CMK (cell line): ENCODE measurements at places on chromosomes 1 and 21.

GRCh38 chr21:36699546-36700294 is 805 bp downstream of the SIM2 start:
- no peak for DNase-seq

DNA sequence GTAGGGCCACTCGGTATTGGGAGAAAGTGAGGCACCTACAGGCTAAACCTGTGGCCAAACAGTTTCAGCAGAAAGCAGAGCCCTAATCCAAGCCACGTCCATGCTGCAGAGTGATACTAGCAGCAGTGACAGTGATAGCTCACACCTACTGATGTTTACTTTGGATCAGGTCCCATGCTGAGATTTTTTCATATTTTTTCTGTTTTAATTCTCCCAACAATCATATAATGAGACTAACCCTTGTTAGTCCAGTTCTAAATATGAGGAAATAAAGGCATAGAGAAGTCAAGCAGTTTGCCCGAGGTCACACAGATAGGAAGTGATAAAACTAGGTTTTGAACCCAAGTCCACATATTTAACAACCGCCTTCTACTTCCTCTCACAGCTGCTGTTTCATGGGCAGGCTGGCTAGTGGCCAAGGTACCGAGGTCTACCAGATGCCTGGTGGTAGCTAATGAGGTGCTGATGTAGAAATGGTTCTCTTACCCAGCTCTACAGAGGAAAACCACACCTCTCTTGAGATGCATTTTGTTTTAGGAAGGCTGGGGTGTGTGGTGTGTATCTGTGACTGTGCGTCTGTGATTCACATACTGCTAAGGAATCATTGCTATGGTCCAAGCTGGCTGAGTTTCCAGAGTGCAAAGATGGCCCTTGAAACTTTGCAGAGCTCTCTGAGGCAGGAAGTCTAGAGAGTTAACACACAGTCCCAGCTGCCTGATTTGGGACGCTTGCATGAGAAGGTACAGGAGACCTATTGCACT is 80.3 kb upstream of the ARTN start:
- peak; percentile 32 for DNase-seq

GRCh38 chr1:57018119-57018518 is 52.3 kb upstream of the C8B start:
- DNase-seq, result no peak

DNA sequence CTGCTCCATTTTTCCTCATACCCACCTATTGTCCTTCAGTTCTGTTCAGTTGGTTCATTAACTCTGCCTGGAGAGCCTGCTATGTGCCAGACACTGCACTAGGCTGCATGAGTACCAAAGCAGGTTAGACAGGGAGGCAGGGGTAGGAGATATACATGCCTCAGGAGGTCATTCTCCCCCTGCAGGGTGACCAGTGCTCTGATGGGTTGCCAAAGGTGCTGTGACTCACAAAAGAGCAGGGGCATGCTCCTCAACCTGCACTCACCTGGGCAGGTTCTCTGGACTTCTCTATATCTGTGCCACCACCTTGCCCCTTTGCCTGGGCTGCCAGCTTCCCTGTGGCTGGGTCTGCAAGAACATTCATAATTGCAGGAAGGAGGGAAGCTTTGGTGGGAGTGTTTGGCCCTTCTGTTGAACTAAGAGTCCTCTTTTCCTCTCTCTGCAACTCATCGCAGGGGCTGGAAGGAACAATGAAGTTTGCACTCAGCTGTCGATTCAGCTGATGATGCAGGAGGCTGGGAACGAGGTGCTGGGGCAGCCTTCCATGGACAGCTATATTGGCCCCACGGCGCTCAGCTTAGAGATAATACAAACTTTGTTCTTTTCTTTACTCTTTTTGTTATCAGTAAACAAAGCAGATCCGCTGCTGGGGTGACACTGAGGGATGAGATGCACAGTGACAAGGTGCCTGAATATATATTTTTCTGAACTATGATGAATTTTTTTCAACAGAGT is 356.4 kb upstream of the PLXNA2 start:
- DNase-seq, result no peak

DNA sequence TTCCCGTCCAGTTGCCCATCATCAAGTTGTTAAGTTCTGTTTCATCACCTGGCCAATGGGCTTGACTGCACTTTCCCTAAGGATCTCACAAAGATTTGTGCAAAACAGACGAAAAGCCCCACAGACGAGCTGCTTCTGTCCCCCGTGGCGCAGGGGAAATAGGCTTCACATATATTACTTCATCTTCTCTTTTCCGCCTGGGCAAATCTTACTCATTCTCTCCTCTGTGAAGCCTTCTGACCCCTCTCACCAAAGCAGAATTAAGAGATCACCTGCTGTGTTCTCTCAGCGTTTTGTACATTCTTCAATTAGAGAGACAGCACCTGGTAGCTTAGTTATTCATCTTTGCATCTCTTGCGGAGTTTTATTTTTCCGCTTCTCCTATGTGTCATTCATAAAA is 129.8 kb downstream of the IGSF21 start:
- no peak for DNase-seq

DNA sequence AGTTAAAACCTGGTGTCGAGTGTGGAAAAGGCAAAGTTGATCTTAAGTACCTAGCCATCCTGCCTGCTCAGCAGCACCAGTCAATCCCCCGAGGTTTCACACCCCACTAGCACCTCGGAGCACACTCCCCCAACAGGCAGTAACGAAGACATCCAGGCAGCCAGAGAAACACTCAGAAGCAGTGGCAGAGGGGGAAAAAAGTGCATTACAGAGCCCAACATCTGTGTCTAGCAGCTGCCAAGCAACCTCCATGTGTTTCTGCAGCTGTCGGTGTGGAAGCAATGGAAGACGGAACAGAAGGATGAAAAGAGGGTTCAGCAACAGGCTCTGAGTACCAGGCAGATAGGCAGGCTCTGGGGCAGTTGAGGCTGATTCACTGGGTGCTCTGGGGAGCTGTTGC is 73.4 kb upstream of the PROX1 start:
- DNase-seq, result no peak

DNA sequence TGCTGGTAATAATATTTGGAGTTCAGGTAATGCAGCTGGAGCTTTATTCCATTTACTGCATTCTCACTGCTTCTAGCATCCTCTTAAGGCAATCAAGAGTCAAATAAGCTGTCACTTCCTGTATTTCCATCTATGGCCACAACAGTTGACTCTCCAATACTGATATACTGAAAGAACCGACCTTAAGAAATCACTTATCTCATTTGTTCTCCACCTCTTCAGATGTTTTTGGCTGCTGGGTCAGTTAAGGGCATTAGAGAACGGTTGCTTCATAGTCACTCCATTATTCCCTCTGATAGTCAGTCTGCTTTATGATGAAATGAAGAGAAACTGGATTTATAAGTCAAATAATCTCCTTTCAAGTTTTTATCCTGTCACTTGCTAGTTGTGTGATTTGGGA is 14.2 kb upstream of the RGS4 start:
- DNase-seq, result no peak

GRCh38 chr1:79190074-79190473 is 183.5 kb upstream of the ADGRL4 start:
- no peak for DNase-seq

DNA sequence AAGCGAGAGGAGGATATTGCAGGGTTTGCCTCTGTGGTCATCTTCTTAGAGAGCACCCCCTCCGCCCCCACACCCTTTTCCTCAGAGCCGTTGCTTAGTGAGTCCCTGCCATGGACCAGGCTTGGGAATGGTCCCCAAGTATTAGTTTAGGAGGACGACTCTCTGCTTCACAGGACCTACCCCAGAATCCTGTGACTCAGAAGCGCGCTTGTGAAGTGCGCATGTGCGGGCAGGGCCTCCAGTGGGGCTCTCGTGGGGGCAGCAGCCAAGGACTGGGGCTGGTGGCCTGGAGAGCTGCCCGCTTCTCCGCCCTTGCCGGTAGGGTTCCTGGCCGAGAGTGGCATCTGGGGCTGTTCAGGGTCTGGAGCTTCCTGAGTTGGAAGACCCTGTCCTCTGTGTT is 37.3 kb upstream of the HMGN1 start:
- no peak for DNase-seq

DNA sequence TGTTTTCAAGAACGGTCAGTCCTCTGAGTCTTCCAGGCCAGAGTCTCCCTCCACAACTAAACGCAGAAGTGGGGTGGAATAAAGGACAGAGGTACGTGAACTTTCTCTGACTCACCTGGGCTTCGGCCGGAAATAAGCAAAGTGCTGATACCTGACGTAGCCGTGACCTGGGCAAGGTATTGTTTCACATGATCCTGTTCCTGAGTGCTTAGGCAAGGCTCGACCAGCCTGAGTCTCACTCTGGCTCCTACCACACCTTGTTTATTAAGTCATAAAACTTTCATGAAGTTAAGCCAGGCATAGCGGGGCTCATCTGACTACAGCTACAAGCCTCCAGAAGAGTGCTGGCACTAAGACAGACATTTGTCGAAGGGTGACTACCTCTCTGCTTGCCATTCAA is 327.5 kb downstream of the SETD4 start:
- no peak for DNase-seq

GRCh38 chr1:213049232-213049631 is 1.8 kb upstream of the RPS6KC1 start:
- no peak for DNase-seq

DNA sequence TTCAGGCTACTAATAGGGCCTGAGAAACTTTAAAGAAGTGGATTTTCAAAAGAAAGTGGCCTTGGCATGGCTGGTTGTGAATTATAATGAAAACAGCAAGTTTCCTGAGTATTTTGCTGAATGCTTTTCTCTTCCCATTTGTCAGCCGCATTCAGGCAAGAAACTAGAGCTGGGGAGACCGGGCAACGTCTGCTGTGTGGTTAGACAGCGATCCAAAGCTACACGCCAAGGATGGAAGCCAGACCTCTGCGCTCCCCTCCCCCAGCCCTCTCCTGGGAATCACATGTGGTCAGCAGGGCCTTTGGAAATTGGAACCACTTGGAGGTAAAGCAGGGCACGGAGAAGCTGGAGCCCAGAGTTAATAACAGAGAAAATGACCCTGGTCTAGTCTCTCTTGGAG is 114.1 kb upstream of the CD34 start:
- DNase-seq, result no peak

DNA sequence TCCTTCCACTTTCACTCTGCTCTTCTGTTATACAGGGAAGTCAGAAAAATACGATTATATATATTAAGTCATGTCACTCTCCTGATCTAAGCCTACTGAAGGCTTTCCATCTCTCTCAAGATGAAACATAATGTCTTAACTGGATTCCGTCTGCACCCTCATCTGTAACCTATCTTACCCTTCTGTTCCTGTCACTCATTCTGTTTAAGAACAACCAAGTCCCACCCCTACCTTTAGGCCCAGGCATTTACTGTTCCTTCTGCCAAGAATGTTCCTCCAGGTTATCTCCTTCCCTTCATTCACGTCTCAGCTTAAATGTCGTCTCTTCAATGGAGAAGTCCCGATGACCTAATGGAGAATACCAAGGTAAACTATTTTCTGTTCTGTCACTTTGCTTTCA is 1802.4 kb downstream of the MRPL39 start:
- no peak for DNase-seq

DNA sequence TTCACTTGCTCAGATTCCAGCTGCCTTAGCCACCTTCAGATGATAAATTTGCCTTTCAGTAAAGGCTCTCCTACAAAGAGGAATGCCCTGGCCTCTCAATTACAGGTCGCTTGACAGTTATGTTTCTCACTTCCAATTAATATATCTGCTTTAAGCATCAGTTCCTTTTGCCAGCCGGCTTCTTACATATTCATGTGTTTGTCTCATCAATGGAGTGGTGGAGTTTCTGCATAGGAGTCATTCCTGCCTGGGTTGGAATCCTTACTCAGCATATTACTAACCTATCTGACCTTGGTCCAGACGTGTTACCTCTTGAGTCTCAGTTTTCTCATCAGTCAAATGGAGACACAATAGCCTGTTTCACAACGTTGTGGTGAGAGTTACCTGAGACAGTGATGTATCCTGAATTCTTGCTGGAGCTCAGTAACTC is 9.4 kb upstream of the SESN2 start:
- no peak for DNase-seq

DNA sequence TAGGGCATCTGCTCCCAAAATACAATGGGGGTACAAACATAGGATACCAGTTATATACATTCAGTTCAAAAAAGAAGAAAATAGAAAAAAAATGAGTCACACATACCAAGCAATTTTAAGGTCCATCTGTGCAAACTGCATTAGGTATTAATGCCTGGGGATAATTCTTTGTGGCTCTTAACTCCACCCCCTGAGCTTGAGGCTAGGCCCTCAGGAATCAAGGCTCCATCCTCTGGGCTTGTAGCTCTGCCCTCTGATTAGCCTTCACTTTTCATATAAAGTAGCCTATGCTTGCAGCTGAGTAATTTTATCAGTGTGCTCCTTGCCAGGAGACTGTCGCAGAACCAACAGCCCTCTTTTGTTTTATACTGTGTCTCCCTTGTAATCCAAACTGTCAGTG is 69.9 kb upstream of the BACE2 start:
- DNase-seq, result no peak

DNA sequence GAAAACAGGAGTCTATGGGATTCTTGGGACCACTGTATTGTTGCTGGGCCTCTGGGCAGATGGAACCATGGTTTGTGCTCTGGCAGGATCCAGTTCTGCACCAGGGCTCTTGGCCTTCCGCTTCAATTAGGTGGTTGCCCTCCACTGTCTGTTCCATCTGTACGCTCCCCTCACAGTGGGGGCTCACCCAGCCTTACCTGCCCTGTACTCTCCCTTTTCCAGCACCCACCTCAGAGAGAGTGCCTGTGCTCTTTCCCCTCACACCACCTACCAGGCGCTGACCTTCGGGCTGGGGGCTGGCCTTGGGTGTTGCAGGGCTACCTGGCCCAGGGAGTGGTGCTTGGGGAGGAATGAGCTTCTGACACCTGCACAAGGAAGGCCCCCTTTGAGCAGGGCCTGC is 7.5 kb downstream of the PKNOX1 start:
- DNase-seq, result no peak

- no peak for DNase-seq
Measured at GRCh38 chr1:46315669-46316403, 12.3 kb downstream of the UQCRH start.

GRCh38 chr1:24893431-24893830 is 36.6 kb downstream of the RUNX3 start:
- no peak for DNase-seq

GRCh38 chr1:154859786-154860155 is 10.3 kb downstream of the KCNN3 start:
- no peak for DNase-seq
